CD4-positive, CD25-positive, alpha-beta regulatory T cell (primary cell): ENCODE measurements at places on chromosomes 6 and 20. TPM values are rescaled to one million over a fixed set of nuclear protein-coding genes. Genes with fewer than 3 reads are reported as not detected.

DNA sequence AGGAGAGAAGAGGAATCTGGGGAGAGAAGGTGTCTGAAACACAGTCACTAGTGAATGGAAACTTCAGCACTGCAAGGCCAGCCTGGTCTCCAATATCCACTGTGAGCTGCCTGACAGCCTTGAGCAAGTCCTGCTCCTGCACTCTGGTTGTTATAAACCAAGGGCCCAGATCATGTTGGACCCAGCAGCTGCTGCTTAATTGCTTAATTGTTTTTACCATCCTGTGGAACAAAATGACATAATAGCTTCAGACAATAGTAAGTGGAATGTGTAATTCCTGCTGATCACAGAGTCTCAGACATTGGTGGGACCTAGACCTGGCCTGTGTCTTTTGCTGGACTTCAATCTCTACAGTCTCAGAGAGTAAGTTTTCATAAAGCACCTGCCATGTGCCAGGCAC is 833.7 kb downstream of the TFAP2A start:
- H3K4me3 ChIP-seq, result no peak overlapping the region
- H3K4me1 ChIP-seq, result no peaks in the 10 kb centered on the region
- H3K36me3 ChIP-seq, result no peaks in the 10 kb centered on the region
- H3K27ac ChIP-seq, result no peak overlapping the region
- H3K27me3 ChIP-seq, result no peaks in the 10 kb centered on the region

Gene C6orf58
- not detected for total RNA-seq

DNA sequence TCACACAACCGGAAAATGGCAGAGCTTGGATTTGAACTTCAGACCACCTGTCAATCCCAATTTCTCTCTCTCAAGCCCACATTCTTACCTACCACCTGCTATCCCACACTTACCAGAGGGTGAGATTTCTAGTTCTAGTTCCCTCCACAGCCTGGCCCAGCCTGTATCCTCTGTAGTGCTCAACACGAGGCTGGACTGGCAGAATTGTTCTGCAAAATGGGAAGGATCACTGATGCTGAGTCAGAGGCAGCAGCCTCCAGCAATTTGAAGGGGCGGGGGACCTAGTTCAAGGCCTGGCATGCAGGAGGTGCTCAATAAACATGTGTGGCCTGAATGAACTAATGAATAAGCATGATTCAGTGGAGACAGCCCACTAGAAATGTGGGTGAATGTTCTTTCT is 53.6 kb upstream of the TTPAL start:
- H3K4me1 ChIP-seq, result no peaks in the 10 kb centered on the region
- H3K4me3 ChIP-seq, result no peak overlapping the region
- no peaks in the 10 kb centered on the region for H3K27me3 ChIP-seq
- no peak for DNase-seq

Gene CLVS2
- total RNA-seq, result not detected

DNA sequence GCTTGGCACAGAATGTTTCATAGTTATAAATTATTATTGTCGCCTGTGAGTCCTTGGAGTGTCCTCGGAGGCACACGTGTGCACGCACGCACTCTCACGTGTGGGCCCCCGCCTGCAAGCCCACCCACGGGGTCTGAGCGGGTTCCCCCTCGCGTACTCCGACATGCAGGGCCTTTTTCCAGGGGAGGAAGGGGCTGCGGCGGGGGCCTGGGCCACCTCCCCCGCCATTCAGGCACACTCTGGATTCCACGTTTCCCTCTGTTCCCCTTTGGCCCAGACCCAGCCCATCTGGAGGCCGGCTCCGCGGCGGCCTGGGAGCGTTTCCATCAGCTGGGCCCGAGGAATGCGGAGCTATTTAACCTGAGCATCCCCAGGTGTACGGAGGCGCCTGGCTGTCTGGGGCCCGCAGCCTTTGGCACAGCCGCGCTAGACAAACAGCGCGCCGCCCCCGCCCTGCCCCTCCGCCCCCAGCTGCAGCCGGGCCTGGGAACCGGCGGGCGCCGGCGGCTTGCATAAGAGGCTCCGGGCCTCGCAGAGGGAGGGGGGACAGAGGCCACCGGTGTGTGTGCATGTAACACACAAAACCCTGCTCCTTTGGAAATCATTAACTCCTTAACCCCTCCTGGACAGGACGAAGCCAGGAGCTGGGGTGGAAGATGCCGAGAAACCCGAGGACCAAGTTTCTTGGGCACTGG is 3.3 kb downstream of the ID1 start:
- H3K36me3 ChIP-seq, result no peaks in the 10 kb centered on the region
- peaks cover 10% of the 10 kb centered on the region for H3K27me3 ChIP-seq
- no peak for DNase-seq

GRCh38 chr6:10407674-10408054 is 7.2 kb downstream of the TFAP2A start:
- H3K27me3 ChIP-seq, result peaks cover 33% of the 10 kb centered on the region
- H3K27ac ChIP-seq, result no peak overlapping the region
- no peak overlapping the region for H3K4me3 ChIP-seq
- peaks cover 28% of the 10 kb centered on the region for H3K4me1 ChIP-seq
- no peaks in the 10 kb centered on the region for H3K36me3 ChIP-seq

DNA sequence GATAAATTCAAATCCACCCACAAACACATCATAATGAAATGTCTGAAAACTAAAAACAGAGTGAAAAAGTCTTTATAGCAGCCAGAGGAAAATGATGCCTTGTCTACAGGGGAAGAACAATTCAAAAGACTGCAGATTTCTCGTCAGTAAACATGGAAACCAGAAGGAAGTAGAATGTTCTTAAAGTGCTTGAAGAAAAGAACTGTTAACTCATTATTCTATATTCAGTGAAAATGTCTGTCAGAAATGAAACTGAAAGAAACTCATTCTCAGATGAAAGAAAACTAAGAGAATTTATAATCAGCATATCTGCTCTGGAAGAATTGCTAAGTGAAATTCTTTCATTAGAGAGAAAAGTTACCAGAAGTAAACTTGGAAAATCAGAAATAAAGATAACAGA is 416.1 kb downstream of the TBC1D32 start:
- no peak overlapping the region for H3K4me3 ChIP-seq
- H3K36me3 ChIP-seq, result no peaks in the 10 kb centered on the region
- no peaks in the 10 kb centered on the region for H3K4me1 ChIP-seq
- no peak overlapping the region for H3K27ac ChIP-seq

Gene ID4
- total RNA-seq, result not detected

GRCh38 chr20:34720266-34720665 is 16.1 kb downstream of the TP53INP2 start:
- peaks cover 33% of the 10 kb centered on the region for H3K36me3 ChIP-seq
- H3K4me3 ChIP-seq, result no peak overlapping the region
- no peaks in the 10 kb centered on the region for H3K27me3 ChIP-seq
- H3K4me1 ChIP-seq, result no peaks in the 10 kb centered on the region
- H3K27ac ChIP-seq, result no peak overlapping the region

GRCh38 chr6:44386364-44386928 is 1.1 kb upstream of the CDC5L start:
- H3K4me3 ChIP-seq, result peak overlapping the region; percentile 98
- DNase-seq, result no peak
- peaks cover 5% of the 10 kb centered on the region for H3K27me3 ChIP-seq
- H3K36me3 ChIP-seq, result peaks cover 7% of the 10 kb centered on the region
- peaks cover 32% of the 10 kb centered on the region for H3K4me1 ChIP-seq

GRCh38 chr6:49979584-49979983 is 10.2 kb upstream of the DEFB113 start:
- no peaks in the 10 kb centered on the region for H3K4me1 ChIP-seq
- H3K4me3 ChIP-seq, result no peak overlapping the region
- no peaks in the 10 kb centered on the region for H3K27me3 ChIP-seq
- no peak for DNase-seq

Gene ARG1
- 5.3 TPM for total RNA-seq

DNA sequence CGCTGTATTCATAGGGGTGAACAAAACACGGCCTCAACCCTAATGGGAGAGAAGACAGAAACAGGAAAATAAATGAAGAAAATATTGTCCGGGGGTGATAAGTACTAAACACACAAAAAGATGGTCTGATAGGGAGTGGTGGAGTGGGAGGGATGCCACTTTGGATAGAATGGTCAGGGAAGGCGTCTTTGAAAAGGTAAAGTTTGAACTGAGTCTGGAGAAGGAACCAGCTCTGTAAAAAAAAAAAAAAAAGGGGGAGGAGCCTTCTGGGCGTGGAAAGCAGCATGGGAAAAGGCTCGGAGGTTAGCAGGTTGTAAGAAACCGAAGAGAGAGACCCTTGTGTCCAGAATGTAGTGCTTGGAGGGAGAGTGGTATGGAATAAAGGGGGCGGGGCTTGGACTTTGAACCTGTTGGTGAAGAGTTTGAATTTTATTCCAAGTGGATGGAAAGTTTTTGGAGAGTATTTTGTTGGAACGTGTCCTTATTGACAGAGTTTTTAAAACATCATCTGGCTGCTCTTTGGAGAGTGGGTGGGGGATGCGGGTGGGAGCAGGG is 1.8 kb downstream of the CHMP4B start:
- H3K4me3 ChIP-seq, result peak overlapping the region; percentile 87
- DNase-seq, result no peak
- no peaks in the 10 kb centered on the region for H3K27me3 ChIP-seq
- H3K4me1 ChIP-seq, result peaks cover 42% of the 10 kb centered on the region
- H3K36me3 ChIP-seq, result peaks cover 3% of the 10 kb centered on the region

- no peak for DNase-seq
- no peaks in the 10 kb centered on the region for H3K4me1 ChIP-seq
- no peak overlapping the region for H3K27ac ChIP-seq
- no peaks in the 10 kb centered on the region for H3K36me3 ChIP-seq
These were observed 24.0 kb upstream of the MLN start for GRCh38 chr6:33827546-33828451.

Gene IFT52
- total RNA-seq, result 13.1 TPM

Gene PTCRA
- 1.1 TPM for total RNA-seq

- H3K27ac ChIP-seq, result no peak overlapping the region
- no peaks in the 10 kb centered on the region for H3K4me1 ChIP-seq
- H3K27me3 ChIP-seq, result no peaks in the 10 kb centered on the region
- DNase-seq, result no peak
These were observed 292.9 kb downstream of the PLCB1 start for GRCh38 chr20:8425016-8425415.

- no peaks in the 10 kb centered on the region for H3K27me3 ChIP-seq
- no peak for DNase-seq
- H3K4me1 ChIP-seq, result peaks cover 20% of the 10 kb centered on the region
- peak overlapping the region; percentile 42 for H3K4me3 ChIP-seq
- H3K27ac ChIP-seq, result peak overlapping the region; percentile 70
These were observed 219.2 kb upstream of the ZFP64 start for GRCh38 chr20:52410731-52411234.

- peak overlapping the region; percentile 73 for H3K27ac ChIP-seq
- DNase-seq, result no peak
- no peaks in the 10 kb centered on the region for H3K27me3 ChIP-seq
- peaks cover 30% of the 10 kb centered on the region for H3K4me1 ChIP-seq
- peak overlapping the region; percentile 98 for H3K4me3 ChIP-seq
- no peaks in the 10 kb centered on the region for H3K36me3 ChIP-seq
These were observed 1.4 kb downstream of the QKI start for GRCh38 chr6:163415620-163416556.

GRCh38 chr20:41142919-41143318 is 5.6 kb downstream of the PLCG1 start:
- H3K27ac ChIP-seq, result peak overlapping the region; percentile 87
- H3K4me1 ChIP-seq, result peaks cover 99% of the 10 kb centered on the region
- H3K27me3 ChIP-seq, result no peaks in the 10 kb centered on the region

DNA sequence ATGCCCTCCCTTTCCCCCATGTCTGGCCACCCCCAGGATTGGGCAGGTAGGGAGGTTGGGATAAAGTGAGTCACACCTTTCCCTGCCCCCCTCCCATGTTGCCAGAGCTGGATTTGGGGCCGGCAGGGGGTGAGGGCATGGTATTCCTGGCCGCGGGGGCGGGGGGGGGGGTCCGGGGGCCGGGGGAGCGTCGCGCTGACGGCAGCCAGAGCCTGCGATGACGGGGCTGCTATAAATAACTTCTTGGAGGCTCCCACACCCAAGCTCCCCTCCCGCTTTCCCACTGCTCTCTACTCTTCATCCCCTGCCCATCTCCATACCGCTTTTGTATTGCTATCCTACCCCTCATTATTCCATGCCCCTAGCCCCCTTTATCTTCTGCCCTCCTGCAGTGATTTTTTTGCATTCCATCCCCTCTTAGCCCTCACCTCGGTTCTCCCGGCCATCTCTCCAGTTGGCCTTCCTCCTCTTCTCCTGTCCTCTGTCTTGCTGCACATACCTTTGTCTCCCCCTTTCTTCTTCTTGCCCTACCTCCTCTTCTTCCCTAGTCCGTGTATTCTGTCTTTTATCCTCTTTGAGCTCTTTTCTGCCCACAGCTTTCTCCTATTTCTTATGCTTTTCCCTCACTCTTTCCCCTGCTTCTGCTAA is 13.8 kb downstream of the SYNGAP1 start:
- peaks cover 33% of the 10 kb centered on the region for H3K36me3 ChIP-seq
- no peaks in the 10 kb centered on the region for H3K27me3 ChIP-seq
- H3K4me1 ChIP-seq, result peaks cover 40% of the 10 kb centered on the region
- no peak overlapping the region for H3K27ac ChIP-seq
- no peak overlapping the region for H3K4me3 ChIP-seq
- no peak for DNase-seq

DNA sequence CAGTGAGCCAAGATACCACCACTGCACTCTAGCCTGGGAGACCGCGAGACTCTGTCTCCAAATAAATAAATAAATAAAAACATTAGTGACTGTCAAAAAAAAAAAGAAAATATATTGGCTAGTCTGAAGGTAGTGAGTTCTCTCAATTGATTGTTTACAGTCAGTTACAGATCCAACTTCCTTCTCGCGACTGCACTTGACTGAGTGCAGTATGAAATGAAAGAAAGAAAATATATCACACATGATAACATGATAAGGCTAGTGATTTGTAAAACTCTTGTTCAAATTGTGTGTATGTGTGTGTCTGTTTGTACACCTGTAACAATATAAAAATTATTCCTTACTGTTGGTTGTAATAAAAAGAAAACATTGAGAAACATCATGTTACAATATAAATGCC is 7.9 kb downstream of the R3HDML start:
- H3K36me3 ChIP-seq, result no peaks in the 10 kb centered on the region
- no peak for DNase-seq
- H3K4me1 ChIP-seq, result no peaks in the 10 kb centered on the region
- no peak overlapping the region for H3K27ac ChIP-seq
- no peaks in the 10 kb centered on the region for H3K27me3 ChIP-seq

DNA sequence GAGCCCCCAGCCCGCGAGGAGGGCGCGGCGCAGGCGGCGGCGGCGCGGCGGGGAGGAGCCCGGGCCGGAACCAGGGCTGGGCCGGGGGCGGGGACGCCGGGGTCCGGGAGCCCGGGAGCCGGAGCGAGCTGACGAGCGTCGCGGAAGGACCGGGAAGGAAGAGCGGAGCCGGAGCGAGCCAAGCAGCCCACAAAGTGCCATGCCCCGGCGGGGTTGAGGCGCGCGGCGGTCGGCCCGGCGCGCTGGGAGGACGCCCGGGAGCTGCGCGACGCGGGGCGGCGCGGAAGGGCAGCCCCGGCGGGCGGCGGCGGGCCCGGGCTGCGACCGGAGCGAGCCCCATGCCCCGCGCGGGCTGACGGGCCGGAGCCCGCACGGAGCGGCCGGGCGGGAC is 289 bp downstream of the FOXP4 start:
- no peak overlapping the region for H3K27ac ChIP-seq
- peak; percentile 46 for DNase-seq
- no peak overlapping the region for H3K4me3 ChIP-seq
- H3K4me1 ChIP-seq, result peaks cover 35% of the 10 kb centered on the region
- H3K27me3 ChIP-seq, result peaks cover 6% of the 10 kb centered on the region
